A549 treated with RU486 at 1 μM for 4 hours (cell line): ENCODE measurements at places on chromosomes 7 and 10. TPM values are rescaled to one million over a fixed set of nuclear protein-coding genes. Genes with fewer than 3 reads are reported as not detected.

The TMEM176A gene
- total RNA-seq: not detected in 5 replicates

The GPR158 gene
- 0.02 to 0.08 TPM (median 0.06 TPM) in 5 replicates for total RNA-seq

The KIFBP gene
- 29.5 to 41.0 TPM (median 37.9 TPM) in 5 replicates for total RNA-seq

The SPDYE5 gene
- total RNA-seq: not detected in 5 replicates

The BTBD16 gene
- total RNA-seq: 0.32 to 0.80 TPM (median 0.49 TPM) in 5 replicates

The GPR15LG gene
- total RNA-seq: not detected in 5 replicates

The AFAP1L2 gene
- total RNA-seq: 18.1 to 27.0 TPM (median 25.9 TPM) in 5 replicates

The CNPY1 gene
- not detected in 5 replicates for total RNA-seq

The PTF1A gene
- not detected in 5 replicates for total RNA-seq

The SUFU gene
- total RNA-seq: 5.3 to 8.2 TPM (median 7.3 TPM) in 5 replicates

The TFEC gene
- 0.06 TPM in 1 of 5 replicates, not detected in the others for total RNA-seq

The TAS2R4 gene
- total RNA-seq: 0.09 to 0.27 TPM (median 0.15 TPM) in 5 replicates

The CYP3A4 gene
- 0.10 TPM in 1 of 5 replicates, not detected in the others for total RNA-seq

The NUTM2E gene
- 0.30 to 0.59 TPM (median 0.47 TPM) in 5 replicates for total RNA-seq

The SPDYE1 gene
- not detected in 5 replicates for total RNA-seq

The C10orf62 gene
- total RNA-seq: not detected in 5 replicates

The TIMM23 gene
- total RNA-seq: 146 to 169 TPM (median 161 TPM) in 5 replicates

The TES gene
- 53.0 to 65.7 TPM (median 58.4 TPM) in 5 replicates for total RNA-seq

The CRYGN gene
- total RNA-seq: not detected in 5 replicates

The ZNF425 gene
- 1.1 to 2.4 TPM (median 1.4 TPM) in 5 replicates for total RNA-seq

The SFRP5 gene
- total RNA-seq: 1.9 to 2.5 TPM (median 2.3 TPM) in 5 replicates

The STRA8 gene
- total RNA-seq: not detected in 5 replicates

The C7orf57 gene
- total RNA-seq: 0.17 to 0.32 TPM (median 0.21 TPM) in 4 of 5 replicates, not detected in the other

The ANXA11 gene
- 167 to 255 TPM (median 199 TPM) in 5 replicates for total RNA-seq

The CYP2C19 gene
- total RNA-seq: not detected in 5 replicates

The GNGT1 gene
- not detected in 5 replicates for total RNA-seq

The PLCE1 gene
- 5.1 to 6.2 TPM (median 5.6 TPM) in 5 replicates for total RNA-seq

The PTN gene
- not detected in 5 replicates for total RNA-seq

The PTPN20 gene
- 3.1 to 4.3 TPM (median 3.6 TPM) in 5 replicates for total RNA-seq

The XRCC2 gene
- total RNA-seq: 3.3 to 6.4 TPM (median 5.7 TPM) in 5 replicates
